ENCODE measurements at places on chromosomes 12 and 14.

DNA sequence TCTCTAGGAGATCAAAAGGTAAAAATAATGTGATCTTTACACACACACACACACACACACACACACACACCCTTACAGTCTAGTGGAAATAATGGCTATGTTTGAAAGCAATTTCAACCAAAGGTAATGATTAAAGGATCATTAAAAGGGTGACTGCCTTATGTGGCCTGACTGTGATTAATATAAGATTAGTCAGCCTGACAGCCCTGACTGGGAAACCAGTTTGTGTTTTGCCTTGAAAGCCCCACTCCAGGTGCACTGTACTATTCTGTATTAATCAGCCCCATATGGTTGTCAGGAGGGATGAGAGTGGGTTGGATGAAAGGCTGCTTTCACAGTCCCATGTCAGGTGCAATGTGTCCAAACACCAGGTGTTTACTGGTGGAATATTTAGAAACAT is 10.5 kb downstream of the RASSF9 start:
- DNase-seq, result no peak

- no peak for DNase-seq
These were observed 53.5 kb downstream of the SUDS3 start for GRCh38 chr12:118429688-118430383.

GRCh38 chr14:41350476-41350875 is 256.2 kb upstream of the LRFN5 start:
- DNase-seq, result no peak

GRCh38 chr14:101174522-101174838 is 271.0 kb upstream of the RTL1 start:
- DNase-seq, result no peak

- DNase-seq, result no peak
These were observed 1.5 kb upstream of the PRPF40B start for GRCh38 chr12:49621651-49622500.

DNA sequence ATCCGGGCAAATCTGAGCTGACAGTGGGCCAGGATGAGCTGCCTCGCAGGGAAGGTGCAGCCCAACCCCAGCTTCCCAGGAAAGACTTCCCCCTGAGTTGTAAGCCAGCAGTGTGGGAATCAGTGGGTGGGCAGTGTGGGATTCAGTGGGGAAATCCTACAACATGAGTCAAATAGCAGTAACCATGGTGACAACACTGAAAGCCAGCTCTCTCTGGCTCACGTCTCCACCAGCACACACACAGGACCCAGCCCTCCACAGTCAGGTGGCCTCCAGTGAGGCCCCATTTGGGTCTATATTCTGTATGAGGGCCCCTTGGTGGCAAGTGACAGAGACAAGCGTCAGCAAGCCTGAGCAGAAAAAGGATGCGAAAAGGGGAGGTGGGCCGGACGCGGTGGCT is 6.0 kb upstream of the LGALS3 start:
- no peak for DNase-seq

- no peak for DNase-seq
These were observed 42.7 kb upstream of the DCN start for GRCh38 chr12:91225316-91225715.

DNA sequence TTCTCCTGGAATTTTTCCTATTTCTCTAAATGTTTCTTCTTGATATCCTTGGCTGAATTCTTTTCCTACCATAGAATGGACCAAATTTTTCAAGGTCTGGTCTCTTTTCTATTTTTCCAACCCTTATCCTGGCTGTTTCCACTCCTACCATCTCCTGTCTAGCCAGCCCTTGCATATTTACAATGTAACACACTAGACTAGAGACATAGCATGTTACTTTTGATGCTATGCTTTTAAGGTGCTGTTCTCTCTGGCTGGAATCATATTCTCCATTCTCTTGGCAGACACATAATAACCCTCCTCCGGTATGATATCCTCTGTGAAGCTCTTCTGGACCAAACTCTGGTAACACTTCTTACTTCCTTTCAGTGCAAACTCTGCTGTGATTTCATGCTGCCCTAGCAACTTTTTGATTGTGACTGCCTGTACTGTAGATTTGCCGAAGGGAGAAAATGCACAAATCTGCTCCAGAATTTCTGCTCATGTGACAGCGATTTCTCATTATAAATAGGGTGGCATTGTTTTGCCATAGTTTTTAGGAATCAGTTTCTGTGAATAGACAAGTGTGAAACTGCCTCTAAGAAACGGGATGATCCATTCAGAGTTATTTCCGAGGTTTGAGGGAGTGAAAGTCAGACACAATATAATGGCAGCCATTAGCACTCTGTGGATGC is 284.4 kb downstream of the MDGA2 start:
- DNase-seq, result no peak

- no peak for DNase-seq
These were observed 27.8 kb upstream of the BHLHE41 start for GRCh38 chr12:26152507-26153102.

GRCh38 chr12:114685320-114685781 is 1.4 kb upstream of the TBX3 start:
- DNase-seq, result no peak

- DNase-seq, result no peak
These were observed 20.5 kb downstream of the OR10P1 start for GRCh38 chr12:55657212-55657611.

DNA sequence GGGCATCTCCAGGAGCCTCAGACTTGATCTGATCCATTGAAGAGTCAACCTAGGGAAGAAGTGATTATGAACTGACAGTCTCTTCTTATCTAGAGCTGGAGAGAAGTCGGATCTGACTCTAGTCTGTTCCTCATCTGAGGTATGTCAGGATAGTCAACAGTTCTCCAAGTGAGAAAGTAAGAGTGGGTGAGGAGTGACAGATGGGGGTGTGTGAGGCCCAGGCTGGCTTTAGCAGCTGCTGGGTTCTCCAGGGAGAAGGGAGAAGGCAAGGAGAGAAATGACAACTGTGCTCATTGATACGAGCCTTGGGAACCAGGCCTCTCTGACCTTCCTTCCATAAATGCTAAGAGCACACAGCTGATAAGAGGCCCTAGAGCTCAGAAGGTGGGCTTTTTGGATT is 53.3 kb downstream of the IRAK3 start:
- no peak for DNase-seq

GRCh38 chr14:42980419-42980818 is 1373.7 kb downstream of the LRFN5 start:
- DNase-seq, result no peak

DNA sequence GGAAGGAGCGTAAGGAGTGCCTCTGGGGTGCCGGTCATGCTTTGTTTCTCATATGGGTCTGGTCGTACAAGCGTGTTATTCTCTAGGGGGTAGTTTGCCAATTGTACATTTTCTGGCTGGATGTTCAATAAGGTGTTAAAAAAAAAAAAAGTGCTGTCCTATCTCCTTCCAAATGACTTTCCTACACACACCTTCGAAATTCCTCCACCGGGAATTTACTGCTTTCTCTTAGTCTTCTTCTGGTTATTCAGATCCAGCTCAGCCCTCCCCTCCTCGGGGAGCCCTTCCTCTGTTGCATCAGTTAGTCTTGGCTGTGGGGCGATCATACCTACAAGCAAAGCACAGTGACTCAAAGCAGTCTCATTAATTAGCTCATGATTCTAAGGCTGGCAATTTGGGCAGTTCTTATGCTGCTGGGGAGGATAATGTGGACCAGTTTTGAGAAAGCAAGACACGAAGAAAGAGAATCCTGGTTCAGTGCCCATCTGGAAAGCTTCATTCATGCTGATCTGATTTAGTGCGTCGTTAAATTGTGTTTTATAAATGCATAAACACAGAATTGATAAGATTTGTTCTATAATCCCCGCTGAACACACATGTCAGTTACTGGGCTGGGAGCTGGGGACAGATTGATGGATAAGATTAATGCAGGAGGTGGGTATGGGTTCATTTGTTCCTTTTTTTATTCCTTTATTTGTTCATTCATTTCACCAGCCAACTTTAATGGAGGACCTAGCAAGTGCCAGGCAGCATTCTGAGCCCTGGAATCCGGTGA is 9.2 kb upstream of the CLMN start:
- no peak for DNase-seq

DNA sequence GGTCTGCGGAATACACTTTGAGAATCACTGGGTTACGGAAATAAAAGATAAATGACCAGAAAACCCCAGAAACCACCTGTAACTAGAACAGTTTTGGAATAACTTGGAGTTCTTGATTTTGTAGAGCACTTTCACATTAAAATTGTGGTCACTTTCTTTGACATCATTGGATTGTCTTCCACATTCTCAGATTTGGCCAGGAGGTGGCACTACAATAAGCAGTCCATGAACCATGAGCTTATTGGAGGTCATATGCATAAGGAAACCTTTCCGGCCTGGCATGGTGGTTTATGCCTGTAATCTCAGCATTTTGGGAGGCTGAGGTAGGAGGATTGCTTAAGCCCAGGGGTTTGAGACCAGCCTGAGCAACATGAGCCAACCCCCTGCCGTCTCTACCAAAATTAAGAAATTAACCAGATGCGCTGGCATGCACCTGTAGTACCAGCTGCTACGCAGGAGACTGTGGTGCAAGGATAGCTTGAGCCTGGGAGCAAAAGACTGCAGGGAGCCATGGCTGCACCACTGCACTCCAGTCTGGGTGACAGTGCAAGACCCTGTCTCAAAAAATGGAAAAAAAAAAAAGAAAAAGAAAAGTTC is 107.7 kb upstream of the CAND1 start:
- DNase-seq, result no peak

DNA sequence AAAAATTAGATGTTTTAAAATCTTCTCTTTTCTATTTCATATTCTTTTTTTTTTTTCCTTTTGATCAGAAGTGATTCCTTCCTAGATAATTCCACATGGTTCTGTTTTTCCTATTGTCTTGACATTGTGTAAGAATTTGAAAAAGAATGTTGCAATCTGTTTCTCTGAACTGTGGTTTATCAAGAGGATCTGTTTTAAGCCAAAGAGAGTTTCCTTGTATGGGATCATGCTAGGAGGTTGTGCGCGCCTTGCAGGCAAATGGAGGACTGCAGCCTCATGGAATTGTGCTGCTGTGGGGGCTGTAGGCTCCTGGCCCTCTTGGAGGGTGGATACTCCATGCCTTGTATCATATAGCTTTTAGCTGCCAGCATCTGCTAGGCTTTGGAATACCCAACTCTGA is 43.3 kb upstream of the MBIP start:
- no peak for DNase-seq

- no peak for DNase-seq
These were observed 9.5 kb upstream of the SAV1 start for GRCh38 chr14:50677527-50678063.

DNA sequence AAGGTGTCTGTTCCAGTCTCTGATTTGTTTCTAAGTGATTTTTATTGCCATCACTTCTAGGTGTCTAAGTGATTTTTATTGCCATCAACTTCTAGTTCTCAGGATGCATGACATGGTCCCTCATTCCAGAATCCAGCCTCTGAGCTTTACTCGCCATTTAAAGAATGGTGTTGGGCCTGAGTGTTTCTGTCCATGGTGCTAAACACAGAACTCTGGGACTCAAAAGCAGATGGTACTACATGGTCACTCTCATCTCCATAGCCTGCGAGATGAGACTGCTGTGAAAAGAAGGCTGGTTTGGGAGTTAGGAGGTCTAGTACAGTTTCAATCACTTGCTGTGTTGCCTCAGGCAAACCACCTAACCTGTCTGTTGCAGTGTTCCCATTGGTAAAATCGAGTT is 276.6 kb downstream of the NRXN3 start:
- DNase-seq, result no peak

DNA sequence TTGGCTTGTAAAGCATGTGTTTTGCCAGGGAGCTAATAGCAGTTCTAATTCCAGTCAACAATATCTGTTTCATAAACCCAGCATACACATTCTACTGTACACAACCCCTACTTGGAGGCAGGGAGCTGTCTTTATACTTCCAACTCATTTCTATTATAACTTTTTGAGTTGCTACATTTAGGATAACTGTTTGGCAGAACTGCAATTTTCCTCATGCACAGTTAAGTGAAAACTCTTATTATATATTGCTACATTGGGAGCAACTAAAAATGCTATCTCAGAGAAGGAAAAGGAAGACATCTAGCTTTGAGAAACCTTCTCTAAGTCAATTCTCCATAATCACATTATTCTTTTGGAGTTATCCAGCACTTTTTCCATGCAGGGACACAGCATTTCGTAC is 480.2 kb downstream of the RPS29 start:
- no peak for DNase-seq

DNA sequence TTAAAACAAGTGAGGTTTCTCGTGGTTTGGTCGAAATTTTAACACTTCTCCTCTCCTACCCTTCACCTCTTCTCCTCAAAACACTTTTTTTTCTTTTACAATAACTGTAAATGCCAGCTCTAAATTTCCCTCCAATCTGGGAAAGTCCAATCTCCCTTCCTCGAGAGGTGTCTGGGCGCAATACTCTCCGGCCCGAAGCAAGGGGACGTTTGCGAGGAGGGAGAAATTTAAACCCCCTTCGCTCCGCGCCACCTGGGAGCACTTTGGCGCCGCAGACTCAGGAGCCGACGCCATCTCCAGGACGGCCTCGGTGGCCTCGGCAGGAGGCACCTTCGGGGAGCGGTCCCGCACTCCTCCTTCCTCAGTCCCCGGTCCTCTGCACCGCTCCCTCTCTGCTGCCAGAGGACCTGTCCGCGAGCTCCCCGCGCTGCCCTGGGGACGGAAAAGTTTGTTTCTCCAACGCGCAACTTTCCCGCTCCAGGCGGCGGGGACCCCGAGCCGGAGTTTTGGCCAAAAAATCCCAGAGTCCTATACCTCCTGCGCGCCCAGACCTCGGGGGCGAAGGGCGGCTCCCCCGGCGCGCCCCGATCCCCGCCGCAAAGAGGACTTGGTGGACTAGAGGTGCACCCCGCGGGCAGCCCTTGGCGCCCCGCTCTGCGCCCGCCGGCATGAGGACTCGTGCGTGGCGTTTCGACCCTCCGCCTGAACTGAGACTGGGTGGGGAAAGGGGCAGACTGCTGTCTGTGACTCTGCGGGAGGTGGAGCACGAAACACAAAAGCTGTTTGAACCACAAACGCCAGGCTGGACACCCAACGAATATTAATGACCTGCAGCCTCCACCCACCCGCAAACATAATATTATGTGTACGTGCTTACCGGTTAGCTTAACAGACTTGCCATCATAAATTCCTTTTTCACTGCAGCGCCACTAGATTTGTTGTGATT is 95.2 kb upstream of the HMGA2 start:
- no peak for DNase-seq

DNA sequence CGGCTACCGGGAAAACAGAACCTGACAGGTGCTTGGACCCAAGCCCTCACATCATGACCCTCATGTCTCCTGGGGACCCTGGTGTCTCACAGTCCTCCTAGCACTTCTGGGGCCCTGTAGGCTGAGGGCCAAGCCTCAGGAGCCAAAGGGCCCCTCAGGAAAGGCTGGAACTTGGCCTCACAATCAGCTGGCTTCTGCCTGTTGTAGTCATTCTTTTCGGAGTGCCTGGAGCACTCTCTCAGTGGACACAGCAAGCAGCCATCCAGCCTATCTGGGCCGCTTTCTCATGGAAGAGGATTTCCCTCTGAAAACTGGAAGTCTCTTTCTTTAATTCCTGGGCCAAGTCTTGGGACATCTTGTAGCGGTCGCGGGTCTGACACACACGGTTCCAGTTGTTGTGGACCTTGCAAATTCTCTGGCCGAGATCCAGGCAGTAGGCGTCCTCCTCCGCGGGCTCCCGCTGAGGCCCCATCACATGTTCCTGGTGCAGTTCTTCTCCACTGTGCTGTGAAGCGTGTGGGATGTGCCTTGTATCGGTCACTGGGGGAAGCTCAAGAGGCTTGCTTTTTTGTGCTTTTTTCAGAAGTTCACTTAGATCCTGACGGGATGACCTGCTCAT is 169.3 kb downstream of the EMP1 start:
- DNase-seq, result no peak

All from activated CD4-positive, CD25-positive, alpha-beta regulatory T cell (primary cell).